ENCODE measurements at places on chromosomes 2 and 18. TPM values are rescaled to one million over a fixed set of nuclear protein-coding genes. Genes with fewer than 3 reads are reported as not detected.

The RPRM gene
- 0.53 TPM for total RNA-seq

The OST4 gene
- total RNA-seq, result 395 TPM

The CIB4 gene
- total RNA-seq, result not detected

The ACYP2 gene
- total RNA-seq, result 6.8 TPM

The CD8B2 gene
- total RNA-seq, result not detected

The CYP27C1 gene
- total RNA-seq, result 5.7 TPM

The STAT4 gene
- total RNA-seq, result 1.6 TPM

The BUB1 gene
- total RNA-seq, result 8.0 TPM

The EVX2 gene
- total RNA-seq, result not detected

The UCN gene
- total RNA-seq, result 1.1 TPM

The IL1R1 gene
- 6.9 TPM for total RNA-seq

The CSRNP3 gene
- total RNA-seq, result 5.9 TPM

The APCDD1 gene
- total RNA-seq, result 5.4 TPM

The PLCL1 gene
- 0.84 TPM for total RNA-seq

The GPBAR1 gene
- 0.55 TPM for total RNA-seq

The C2orf78 gene
- total RNA-seq, result not detected

The CCL20 gene
- not detected for total RNA-seq

The HRH4 gene
- 0.17 TPM for total RNA-seq

The DHRS9 gene
- not detected for total RNA-seq

The MC5R gene
- 0.26 TPM for total RNA-seq

The LINC00305 gene
- total RNA-seq, result not detected

The CMPK2 gene
- total RNA-seq, result 38.6 TPM

The COL3A1 gene
- total RNA-seq, result 458 TPM

The GKN1 gene
- not detected for total RNA-seq

The SGPP2 gene
- 0.20 TPM for total RNA-seq

The CPLX4 gene
- not detected for total RNA-seq
